ENCODE measurements at places on chromosomes 1 and 21.

GRCh38 chr1:70462611-70463010, 51.5 kb downstream of the CTH start:
- no peak for DNase-seq

DNA sequence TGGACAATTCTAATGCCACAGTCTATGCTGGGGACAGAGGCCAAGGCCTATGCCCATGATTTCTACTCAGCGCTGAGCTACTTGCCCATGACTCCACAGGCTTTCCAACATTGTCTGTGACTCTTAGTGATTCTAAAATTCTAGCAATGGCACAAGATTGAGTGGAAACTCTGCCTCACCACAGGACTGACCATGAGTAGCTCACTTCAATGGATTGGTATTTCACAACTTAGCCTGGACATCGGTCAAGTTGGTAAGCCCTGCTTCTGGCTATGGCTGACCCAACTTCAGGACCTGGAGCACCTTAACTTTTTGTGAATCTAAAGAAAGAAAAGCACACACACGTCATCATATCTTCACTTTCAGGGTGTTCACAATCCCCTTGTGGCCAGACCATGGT, 255.1 kb downstream of the SDCCAG8 start:
- no peak for DNase-seq

DNA sequence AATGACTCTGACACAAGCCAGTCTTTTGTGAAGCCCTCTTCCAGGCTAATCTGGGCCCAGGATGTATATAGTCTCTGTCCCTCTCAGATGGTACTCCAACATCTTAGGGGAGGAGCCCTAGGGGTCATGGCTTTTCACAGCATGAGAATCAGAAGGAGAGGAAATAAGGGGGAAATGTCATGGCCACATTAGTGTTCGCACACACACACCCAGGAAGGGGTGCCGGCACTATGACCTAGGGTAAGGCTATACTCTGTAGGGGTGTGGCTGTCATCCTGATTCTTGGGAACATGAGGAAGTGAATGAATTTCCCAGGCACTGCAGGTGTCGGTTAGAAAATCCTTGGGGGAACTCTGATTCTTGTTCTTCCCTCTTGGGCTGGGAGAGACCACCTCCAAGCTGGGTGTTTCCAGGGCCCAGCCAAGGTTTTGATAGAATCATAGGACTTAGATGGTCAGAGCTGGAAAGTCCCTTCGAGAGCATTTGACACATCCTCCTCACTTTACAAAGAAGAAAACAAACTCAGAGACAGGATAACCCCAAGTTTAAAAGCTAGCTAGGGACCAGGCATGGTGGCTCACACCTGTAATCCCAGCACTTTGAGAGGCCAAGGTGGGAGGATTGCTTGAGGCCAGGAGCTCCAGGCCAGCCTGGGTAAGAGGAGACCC, 22.0 kb downstream of the GFI1 start:
- DNase-seq, result no peak

GRCh38 chr1:205805082-205805711, 7.8 kb downstream of the SLC41A1 start:
- no peak for DNase-seq

GRCh38 chr1:41713557-41714327, 205.0 kb downstream of the HIVEP3 start:
- peak; percentile 46 for DNase-seq

GRCh38 chr1:172453607-172454006, 9.7 kb upstream of the PIGC start:
- no peak for DNase-seq

GRCh38 chr1:85656256-85656655, 52.0 kb downstream of the ZNHIT6 start:
- DNase-seq, result no peak

DNA sequence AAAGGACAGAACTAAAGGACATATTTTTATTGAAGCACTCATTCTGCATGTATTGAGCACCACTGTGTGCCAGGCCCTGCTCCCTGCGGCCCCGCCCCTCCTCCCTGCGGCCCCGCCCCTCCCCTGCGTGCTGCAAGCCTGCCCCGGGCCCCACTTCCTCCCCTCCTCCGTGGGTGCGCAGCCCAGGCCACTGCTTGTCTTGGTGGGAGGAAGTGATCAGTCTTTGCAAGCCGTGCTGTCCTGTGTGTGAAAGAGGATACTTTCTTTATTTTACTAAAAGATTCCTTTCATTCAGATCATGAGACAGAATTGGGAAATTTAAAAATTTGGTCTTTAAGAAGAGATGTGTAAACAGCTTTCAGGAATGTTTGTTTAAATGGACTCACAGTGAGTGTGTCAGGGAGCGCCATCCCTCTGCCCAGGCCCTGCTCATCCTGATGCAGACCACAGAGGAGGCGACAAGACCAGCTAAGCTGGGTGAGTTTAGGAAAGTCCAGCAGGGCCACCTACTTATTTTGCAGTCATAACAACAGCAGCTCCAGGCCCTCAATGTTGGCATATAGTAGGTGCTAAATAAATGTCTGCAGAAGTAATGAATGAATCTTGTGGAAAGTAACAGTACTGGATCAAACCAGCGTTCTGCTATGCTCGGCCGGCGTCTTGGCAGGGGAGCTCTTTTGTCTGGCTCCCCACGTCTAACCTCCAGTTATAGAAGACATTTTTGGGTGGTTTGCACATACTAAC, 88.3 kb upstream of the SELENON start:
- no peak for DNase-seq

- no peak for DNase-seq
Observed at GRCh38 chr1:218304281-218305039, 19.4 kb downstream of the RRP15 start.

GRCh38 chr21:29416268-29416667, 117.5 kb downstream of the BACH1 start:
- DNase-seq, result no peak

DNA sequence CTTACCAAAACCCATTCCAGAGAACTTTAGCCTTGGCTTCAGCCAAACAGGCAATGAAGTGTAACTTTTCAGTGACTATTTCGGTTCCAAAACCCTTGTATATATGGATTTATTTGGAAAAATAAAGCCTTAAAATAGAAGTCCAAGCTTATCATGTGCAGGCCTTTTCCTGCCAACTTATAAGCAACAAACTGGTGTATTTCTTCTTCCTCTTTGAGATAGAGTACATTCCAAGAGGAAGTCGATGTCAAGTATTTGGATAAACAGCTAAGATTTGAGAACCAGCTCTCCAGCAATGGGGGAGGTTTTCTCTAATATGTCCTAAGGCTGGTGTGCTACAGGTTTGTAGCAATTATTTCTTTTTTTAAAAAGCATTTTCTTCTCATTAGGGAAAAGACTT, 407.8 kb downstream of the DUSP10 start:
- no peak for DNase-seq

DNA sequence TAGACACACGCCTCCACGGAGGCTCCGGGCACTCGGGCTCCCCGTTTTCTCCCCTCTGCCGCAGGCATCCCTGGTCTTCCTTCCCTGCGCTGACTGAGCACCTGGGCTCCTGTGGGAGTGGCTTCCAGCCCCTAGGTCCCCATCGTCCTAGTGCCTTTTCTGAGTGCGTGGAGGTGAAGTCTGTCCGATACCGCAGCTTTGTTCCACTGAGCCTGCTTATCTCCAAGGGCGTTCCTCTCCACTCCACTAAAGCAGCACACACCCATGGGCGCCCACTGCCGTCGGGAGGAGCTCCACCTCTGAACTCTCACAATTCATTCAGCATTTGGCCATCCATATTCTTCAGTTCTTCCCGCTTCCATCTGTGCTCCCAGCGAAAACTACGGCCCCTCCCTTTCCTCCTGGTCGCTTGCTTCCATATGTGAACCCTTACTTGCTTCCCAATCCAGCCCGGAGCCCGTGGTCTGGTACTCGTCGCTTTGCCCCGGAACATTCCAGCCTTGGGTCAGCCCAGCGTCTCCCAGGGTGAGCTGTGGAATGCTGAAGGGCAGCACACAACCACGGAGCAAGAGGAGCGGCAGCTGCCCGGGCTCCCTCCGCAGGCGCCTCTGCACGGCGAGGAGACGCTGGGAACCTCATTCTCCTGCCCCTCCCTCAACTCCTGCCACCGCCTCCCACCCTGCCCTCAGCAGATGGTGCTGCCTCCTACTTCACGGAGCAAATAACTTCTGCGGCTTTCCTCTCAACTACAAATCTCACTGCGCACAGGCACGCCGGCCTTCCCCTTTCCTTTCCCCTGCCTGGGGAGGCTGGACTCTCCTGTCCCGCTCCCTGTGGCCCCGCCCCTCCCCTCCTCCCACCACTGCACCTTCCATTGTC, 27.5 kb downstream of the ATP8B2 start:
- DNase-seq, result no peak

DNA sequence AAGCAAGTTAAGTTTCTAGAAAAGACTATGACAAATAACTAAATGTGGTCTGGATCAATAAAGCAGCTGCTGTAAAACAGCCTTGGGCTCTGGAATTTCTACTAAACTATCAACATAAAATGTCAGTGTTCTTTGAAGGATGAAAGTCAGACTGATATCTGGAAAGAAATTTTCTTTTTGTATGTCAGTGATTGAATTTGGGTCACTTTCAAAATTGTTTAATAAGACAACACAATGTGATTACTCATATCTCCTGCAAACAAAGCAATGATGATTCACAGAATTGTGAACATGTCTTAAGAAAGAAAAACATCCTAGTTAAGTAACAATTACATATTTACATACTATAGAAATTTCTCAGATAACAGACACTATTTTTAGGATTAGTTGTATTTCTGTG, 826.4 kb downstream of the PLA2G4A start:
- DNase-seq, result no peak

DNA sequence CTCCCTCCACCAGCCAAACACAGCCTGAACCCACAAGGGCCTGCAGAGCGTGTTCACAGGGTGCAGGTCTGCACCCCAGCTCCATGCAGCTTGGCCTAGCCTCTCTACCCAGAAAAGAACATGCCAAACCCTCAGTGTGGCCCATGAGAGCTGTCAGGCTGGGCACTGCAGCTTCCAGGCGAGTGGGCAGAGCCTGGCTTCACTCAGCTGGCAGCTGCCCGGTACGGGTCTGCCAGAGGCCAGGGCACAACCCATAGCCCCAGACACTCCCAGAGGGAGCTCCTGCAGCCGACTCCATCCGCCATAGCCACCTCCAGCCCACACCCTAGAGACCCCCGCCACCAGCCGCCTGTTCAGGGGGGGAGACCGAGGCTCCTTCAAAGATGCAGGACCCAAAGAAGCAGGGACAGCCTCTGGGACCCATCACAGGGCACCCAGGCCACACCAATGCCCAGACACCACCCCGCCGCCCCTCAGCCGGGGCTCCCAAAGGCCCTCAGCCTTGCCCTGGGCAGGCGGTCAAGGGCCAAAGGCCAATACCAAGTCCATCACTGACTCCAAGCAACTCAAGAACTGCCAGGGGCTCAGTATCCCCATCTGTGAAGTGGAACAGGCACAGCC, 42.4 kb downstream of the MEGF6 start:
- no peak for DNase-seq

DNA sequence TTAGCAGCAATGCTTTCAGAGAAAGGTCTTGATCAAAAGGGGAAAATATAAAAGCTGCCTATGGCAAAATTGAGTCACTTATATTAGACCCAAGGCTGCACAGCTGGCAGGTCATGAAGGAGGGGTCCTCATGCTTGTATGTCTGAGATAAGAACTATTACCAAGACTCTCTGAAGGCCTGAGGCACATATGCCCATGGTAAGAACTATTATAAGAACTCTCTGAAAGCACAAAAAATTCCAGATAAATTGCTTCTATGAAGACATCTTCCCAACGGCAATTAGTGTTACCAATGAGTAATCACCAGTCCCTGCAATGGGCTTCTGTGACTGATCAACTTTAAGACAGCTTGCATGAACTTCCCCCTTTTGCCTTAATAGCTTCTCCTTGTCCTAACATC, 42.8 kb upstream of the LRIF1 start:
- DNase-seq, result no peak

DNA sequence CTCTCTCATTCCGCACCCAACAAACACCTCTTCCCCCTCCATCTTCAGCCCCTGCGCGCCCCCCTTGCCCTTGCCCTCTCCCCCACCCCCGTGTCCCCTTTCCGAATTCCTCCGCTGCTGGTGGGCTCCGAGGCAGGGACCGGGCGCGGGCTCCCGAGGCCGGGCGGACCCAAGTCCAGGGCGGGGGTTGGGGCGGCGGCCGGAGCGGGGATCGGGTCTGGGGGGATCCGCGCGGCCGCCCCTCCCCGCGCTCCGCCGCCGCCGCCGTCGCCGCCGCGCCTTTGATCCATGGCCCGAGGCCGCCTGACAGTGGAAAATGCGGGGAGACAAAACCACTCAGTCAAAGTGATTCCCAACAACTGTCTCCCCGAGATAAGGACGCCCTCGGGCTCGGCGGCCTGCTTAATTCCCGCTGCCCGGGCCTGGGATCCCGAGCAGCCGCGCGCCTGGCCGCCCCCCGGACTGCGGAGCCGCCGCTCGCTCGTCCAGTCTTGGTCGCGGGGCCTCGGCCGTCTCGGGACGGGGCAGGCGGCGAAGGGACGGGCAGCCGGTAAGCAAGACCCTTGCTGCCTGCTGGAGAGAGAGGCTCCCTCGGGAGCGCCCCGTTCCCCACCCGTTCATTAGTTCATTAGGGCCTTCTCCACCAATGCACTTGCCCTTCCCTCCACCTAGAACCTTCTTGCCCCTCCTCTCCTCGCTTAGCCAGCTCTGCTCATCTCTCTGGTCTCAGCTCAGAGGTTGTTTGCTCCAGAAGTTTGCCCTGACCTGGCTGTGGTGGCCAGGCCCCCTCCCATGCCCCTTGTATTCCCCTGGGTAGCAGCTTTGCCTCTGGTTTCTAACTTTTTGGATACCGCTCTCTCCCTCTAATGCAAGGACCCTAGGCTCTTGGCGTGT, 86.4 kb downstream of the PAX7 start:
- no peak for DNase-seq

- peak; percentile 67 for DNase-seq
Observed at GRCh38 chr1:6743189-6744101, 41.8 kb upstream of the CAMTA1 start.

- peak; percentile 49 for DNase-seq
Observed at GRCh38 chr1:8017495-8018197, 8.5 kb downstream of the ERRFI1 start.
